ENCODE measurements at places on chromosomes 12 and 14. TPM values are rescaled to one million over a fixed set of nuclear protein-coding genes. Genes with fewer than 3 reads are reported as not detected.

DNA sequence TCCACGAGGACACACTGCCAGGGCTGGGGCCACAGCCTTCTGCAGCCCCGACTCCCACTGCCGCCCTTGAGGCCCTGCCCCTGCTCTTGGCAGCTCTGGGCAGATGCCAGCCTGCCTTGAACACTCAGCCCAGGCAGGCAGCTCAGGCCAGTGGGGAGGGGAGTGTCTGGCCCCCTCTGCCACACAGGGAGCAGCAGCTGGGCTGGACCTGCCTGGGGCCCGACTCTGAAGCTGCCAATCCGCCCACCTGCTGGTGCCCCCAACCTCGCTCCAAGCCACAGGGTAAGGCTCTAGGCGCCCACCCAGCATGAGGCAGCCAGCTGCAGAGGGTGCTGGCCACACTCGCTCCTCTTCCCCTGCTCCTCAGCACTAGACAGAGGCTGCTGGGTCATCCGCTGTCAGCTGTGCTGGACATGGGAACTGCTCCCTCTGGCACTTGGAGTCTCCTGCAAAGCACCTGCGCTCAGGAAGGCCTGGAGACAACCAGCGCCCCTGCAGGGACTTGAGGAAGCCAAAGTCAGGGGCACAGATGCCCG lies 24.6 kb upstream of the NUDT14 start:
- H3K4me1 ChIP-seq: peaks cover 8% of the 10 kb centered on the region
- H3K4me3 ChIP-seq: no peak overlapping the region
- DNase-seq: no peak

DNA sequence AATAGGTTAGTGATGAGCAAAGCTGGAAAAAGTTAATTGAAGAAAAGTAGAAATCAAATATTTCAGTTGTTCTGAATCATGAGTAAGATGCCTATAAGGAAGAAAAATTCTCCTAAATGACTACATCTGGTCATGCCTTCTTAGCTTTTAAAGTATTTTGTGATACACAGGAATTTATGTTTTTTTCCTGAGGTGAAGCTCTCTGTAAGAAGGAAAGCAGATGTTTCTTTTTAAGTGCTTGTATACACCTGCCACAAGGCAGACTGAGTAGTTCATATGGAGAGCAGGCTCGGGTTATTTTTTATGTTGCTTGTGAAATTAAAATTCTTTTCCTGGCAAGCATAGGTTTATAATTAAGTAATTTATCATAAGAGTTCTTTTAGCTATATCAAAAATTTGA lies 275.2 kb downstream of the RAD51B start:
- DNase-seq: no peak
- no peaks in the 10 kb centered on the region for H3K36me3 ChIP-seq
- no peak overlapping the region for H3K27ac ChIP-seq
- no peaks in the 10 kb centered on the region for H3K27me3 ChIP-seq
- no peak overlapping the region for H3K4me3 ChIP-seq

DNA sequence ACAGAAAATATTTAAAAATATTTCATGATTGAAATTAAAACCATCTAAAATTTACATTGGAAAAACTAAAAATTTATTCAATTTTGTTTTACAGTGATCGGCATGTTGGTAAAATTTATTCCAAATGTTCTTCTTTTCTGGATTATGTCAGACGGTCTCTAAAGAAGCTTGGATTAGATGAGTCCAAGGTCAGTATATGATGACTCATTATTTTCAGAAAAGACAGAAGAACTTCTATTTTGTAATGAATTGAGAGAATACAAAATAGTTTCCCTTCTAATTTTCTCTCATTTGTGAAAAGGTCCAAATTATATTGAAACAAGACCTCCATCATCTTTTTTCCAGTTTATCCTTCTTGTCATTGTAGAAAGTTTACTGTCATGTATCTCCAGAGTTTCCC lies 98.3 kb downstream of the METTL25 start:
- no peaks in the 10 kb centered on the region for H3K4me1 ChIP-seq
- H3K36me3 ChIP-seq: no peaks in the 10 kb centered on the region
- no peak overlapping the region for H3K27ac ChIP-seq
- no peaks in the 10 kb centered on the region for H3K27me3 ChIP-seq

DNA sequence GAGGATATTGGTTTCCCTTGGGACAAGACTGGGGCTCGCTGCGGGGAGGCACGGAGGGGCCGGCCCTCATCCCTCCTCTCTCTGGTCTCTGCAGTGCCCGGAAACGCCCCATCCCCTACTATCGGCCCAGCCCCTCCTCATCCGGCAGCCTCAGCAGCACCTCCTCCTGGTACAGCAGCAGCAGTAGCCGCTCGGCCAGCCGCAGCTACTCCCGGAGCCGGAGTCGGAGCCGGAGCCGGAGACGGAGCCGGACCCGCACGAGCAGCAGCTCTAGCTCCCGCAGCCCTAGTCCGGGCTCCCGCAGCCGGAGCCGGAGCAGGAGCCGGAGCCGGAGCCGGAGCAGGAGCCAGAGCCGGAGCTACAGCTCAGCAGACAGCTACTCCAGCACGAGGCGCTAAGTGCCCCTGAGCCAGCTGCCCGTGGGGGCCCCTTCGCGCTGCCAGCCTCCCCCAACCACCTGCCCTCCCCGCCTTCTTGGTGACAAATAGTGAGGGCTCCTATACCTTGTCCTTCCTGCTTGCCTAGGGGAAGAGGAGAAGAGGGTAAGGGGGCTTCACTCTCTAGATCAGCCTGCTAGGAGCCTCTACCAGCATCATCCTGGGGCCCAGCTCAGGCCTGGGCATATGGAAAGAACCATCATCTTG lies 22.2 kb upstream of the HSPB8 start:
- no peak overlapping the region for H3K27ac ChIP-seq
- H3K4me1 ChIP-seq: no peaks in the 10 kb centered on the region
- no peaks in the 10 kb centered on the region for H3K36me3 ChIP-seq

Gene OAS1
- total RNA-seq: 21.2 TPM

Gene C3AR1
- 42.2 TPM for total RNA-seq

Gene KRT2
- not detected for total RNA-seq
